ENCODE measurements at places on chromosomes 16 and 17. TPM values are rescaled to one million over a fixed set of nuclear protein-coding genes. Genes with fewer than 3 reads are reported as not detected.
A peak's percentile ranks its signal among the peaks of the same experiment; 100 is the strongest.

- no peaks in the 10 kb centered on the region for H3K27me3 ChIP-seq
- DNase-seq: no peak
- no peak overlapping the region for H3K27ac ChIP-seq
- H3K4me3 ChIP-seq: no peak overlapping the region
- no peaks in the 10 kb centered on the region for H3K36me3 ChIP-seq
- no peaks in the 10 kb centered on the region for H3K4me1 ChIP-seq
Observed at GRCh38 chr16:50815382-50815781, 73.5 kb downstream of the CYLD start.

GRCh38 chr16:9457215-9457614 lies 365.8 kb downstream of the HAPSTR1 start:
- no peak overlapping the region for H3K4me3 ChIP-seq
- H3K27ac ChIP-seq: no peak overlapping the region
- H3K36me3 ChIP-seq: no peaks in the 10 kb centered on the region
- peaks cover 11% of the 10 kb centered on the region for H3K4me1 ChIP-seq

DNA sequence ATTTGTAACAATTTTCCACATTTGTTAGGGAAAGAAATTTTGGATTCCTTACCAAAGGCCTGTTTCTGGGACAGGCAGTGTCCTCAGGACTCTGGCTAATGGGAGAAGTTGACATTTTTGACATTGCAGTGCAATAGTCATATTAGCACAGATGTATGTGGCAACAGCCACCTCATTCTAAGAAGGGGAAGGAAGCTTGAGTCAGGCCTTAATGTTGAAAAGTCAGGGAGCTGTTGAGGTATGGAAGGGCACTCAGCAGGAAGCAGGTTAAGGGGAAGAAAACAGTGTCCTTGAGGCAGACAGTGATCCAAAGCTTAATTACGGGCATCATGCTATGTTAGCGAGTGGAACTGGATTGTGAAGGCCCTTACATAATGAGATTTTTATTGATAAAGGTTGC lies 20.9 kb downstream of the AKTIP start:
- H3K36me3 ChIP-seq: peaks cover 66% of the 10 kb centered on the region
- no peak overlapping the region for H3K4me3 ChIP-seq
- DNase-seq: no peak
- no peaks in the 10 kb centered on the region for H3K27me3 ChIP-seq
- H3K4me1 ChIP-seq: no peaks in the 10 kb centered on the region

GRCh38 chr16:48446534-48446920 lies 61.3 kb upstream of the SIAH1 start:
- no peaks in the 10 kb centered on the region for H3K36me3 ChIP-seq
- DNase-seq: no peak
- no peaks in the 10 kb centered on the region for H3K27me3 ChIP-seq
- no peaks in the 10 kb centered on the region for H3K4me1 ChIP-seq
- no peak overlapping the region for H3K4me3 ChIP-seq
- no peak overlapping the region for H3K27ac ChIP-seq

DNA sequence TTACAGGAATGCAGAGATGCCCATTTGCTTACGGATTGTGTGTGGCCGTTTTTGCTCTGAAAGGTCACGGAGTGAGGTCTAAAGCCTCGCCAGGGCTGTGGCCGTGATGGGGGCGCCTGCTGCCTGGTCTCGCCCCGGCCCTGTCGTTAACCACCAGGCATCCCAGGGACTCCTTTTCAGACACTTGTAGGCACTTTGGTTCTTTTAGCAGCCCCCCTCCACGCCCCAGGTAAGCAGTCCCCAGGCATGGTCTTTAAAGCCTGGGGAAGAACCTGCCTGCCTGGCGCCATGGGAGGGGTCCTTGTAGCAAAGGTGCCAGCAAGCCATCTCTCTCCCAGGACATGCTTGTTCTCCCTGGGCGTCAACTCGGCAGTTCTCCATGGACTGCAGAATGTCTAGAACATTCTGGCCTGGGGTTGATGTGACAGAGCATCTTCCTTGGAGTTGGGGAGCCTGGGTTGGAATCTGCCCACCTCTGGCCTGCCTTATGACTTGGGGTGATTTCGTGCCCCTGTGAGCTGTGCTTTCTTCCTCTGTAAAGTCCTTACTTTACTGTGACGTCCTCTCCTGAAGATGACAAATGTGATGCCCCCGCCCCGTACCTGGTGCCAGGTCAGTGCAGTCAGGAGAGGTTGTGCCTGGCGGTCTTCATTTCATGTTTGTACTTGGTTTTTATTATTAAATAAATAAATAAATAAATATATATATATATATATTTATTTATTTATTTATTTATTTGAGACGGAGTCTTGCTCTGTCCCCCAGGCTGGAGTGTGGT lies 5.4 kb downstream of the KCTD5 start:
- H3K36me3 ChIP-seq: no peaks in the 10 kb centered on the region
- H3K27me3 ChIP-seq: no peaks in the 10 kb centered on the region
- no peak overlapping the region for H3K4me3 ChIP-seq
- DNase-seq: no peak
- H3K27ac ChIP-seq: no peak overlapping the region

Gene GP1BA
- total RNA-seq: not detected

Gene NATD1
- 8.1 TPM for total RNA-seq

DNA sequence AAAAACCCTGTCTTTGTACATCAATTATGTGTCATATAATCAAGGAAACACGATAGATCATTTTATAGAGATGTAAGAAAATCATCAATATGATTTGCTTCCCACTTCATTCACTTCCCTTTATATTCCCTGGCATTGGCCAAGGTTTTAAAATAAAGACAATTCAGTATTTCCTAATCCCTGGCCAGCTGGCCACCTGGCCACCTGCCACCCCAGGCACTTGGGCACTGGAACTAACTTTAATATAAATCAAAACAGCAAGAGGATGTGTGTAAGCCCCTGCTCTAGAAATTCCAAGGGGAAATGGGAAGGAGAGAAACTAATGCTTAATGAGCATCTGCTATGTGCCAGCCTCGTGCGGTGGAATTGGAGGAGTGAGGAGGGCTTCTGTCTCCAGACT lies 58.6 kb upstream of the TOB1 start:
- peaks cover 7% of the 10 kb centered on the region for H3K4me1 ChIP-seq
- no peak for DNase-seq
- no peak overlapping the region for H3K27ac ChIP-seq
- no peak overlapping the region for H3K4me3 ChIP-seq
- H3K27me3 ChIP-seq: peaks cover 2% of the 10 kb centered on the region

Gene CTRB1
- total RNA-seq: not detected

GRCh38 chr17:903691-904481 lies 75.7 kb downstream of the NXN start:
- peak overlapping the region; percentile 69 for H3K27ac ChIP-seq
- no peak for DNase-seq
- peaks cover 65% of the 10 kb centered on the region for H3K4me1 ChIP-seq
- H3K36me3 ChIP-seq: no peaks in the 10 kb centered on the region

Gene TGFB1I1
- 4.2 TPM for total RNA-seq

Gene CD300LB
- not detected for total RNA-seq

Gene ZCCHC14
- 22.4 TPM for total RNA-seq

DNA sequence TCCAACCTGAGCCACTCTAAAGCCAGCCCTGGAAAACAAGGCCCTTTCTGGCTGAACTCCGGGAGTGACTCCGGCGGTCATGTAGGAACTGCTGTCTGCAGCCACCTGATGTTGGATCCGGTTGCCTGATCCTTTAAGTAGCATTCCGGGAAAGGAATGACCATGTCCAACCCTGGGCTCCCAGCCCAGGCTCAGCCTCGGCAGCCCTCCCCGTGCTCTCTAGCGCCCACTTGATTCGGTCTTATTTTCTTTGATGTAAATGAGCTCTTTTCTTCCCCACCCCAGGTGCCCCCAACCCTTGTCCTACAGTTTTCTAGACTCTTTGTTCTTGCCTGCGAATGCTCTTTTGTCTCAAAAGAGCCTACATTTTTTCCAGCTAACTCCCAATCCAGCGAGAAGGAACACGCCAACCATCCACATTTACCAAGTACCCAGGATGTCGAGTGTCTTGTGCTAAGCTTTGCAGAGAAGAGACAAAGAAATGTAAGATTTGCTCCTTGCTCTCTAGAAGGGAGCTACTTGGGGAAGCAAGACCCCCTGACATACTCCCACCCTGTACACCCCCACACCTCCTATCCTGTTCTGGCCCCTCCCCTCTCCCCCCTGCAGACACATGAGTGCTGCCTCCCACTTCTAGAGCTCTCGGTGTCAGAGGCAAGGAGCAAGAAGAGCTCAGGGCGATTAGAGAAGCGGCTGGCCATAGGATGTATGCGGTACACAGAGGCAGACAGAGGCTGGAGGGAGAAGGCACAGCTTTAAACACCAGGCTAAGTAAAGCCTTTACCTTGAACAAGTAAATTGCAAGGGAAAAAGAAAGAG lies 53.8 kb downstream of the COG7 start:
- peaks cover 33% of the 10 kb centered on the region for H3K4me1 ChIP-seq

DNA sequence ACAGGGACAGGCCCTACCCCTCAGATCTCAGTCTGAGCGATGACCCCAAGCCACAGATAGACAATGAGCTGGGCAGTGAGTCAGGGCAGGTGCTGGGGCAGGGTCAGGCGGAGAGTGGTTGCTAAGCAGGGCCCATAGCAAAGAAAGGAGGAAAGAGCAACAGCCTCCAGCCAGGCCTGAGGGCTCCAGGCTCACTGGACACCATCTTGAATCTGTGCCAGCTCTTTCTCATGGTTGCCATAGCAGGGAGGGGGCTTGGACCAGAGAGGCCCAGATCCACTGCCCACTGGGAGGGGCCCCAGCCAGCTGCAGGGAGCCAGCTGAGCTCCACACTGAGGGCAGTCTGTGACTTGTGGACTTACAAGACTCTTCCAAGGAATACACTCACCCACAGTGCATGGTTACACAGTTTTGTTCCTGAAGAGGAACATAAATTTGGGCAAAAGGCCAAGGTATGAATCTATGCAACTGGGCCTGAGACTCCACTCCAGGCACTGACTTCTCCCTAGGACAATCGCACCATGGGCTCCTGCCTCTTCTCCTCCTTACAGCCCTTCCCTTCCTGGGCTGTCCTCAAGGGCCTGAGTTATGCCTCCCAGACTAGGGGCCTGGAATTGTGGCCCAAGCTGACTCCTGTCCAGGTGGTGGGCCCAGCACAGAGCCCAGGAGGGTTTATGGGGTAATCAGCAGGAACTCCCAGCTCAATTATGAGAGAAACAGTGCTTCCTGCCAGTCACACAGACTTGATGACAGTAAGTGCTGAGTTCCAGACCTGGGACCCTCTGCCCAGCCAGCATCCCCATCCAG lies 59.9 kb downstream of the BEAN1 start:
- H3K36me3 ChIP-seq: no peaks in the 10 kb centered on the region
- H3K27me3 ChIP-seq: no peaks in the 10 kb centered on the region
- no peak for DNase-seq
- H3K4me3 ChIP-seq: no peak overlapping the region
- no peaks in the 10 kb centered on the region for H3K4me1 ChIP-seq

GRCh38 chr17:70405492-70406220 lies 236.3 kb downstream of the KCNJ2 start:
- H3K4me1 ChIP-seq: 0 out of 2 replicates have a peak, but pooled peaks cover 6% of the 10 kb centered on the region
- H3K36me3 ChIP-seq: no peaks in the 10 kb centered on the region
- H3K4me3 ChIP-seq: no peak overlapping the region

GRCh38 chr17:45573924-45574770 lies 83.6 kb upstream of the PLEKHM1 start:
- H3K27ac ChIP-seq: no peak overlapping the region
- H3K4me3 ChIP-seq: no peak overlapping the region
- H3K27me3 ChIP-seq: no peaks in the 10 kb centered on the region

DNA sequence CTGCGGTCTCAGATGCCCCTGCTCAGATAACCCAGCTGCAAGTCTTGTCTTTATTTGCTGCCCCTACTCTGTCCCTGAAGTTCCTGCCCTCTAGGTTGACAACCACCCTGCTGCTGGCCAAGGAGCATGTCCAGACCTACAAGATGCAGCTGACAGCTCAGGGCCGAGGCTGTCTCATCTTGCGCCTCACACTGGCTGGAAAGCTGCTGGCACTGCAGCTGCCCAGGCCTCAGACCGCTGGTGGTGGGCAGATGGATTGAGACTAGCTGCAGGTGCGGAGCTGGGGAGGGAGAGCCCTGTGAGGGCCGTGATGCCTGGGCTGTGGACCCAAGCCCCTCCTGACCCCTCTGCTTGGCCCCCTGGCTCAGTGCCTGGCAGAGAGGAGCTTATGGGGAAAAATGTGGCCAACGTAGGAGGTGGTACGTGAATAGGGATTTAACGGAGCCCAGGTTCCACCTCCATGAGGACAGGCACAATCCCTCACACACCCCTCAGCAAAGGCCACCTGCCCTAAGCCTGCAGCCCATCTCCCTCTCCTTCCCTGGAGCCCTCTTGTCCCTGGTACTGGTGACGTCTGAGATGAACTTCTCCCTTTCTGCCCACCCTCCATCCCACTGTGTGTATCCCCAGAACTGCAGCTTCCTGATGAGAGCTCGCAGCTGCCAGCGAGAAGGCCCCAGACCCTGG lies 8.3 kb upstream of the GALK1 start:
- peaks cover 8% of the 10 kb centered on the region for H3K4me1 ChIP-seq
- H3K27me3 ChIP-seq: no peaks in the 10 kb centered on the region
- H3K27ac ChIP-seq: no peak overlapping the region
- H3K36me3 ChIP-seq: peaks cover 13% of the 10 kb centered on the region
- H3K4me3 ChIP-seq: no peak overlapping the region
- no peak for DNase-seq

Gene BORCS6
- 7.1 TPM for total RNA-seq

DNA sequence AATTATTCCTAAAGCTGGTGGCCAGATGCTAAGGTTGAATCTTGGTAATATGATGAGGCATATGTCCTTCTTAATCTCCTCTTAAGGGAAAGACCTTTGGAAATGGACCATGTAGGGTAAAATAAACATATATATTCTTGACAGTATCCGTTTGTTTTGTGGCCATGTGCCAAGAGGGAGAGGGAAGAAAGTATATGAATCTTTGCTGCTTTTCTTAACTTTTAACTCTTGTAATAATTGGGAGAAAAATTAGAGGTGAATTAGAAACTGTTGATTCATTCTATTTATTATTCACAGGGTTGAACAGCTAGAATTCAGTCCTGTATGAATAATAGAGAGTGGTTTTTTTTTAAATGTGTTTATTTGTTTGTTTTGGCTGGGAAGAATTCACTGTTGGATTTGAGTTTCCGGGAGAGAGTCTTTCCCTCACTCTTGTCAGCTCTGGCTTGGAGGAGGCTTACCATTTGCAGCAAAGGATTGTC lies 31.6 kb downstream of the AATF start:
- H3K36me3 ChIP-seq: no peaks in the 10 kb centered on the region
- no peaks in the 10 kb centered on the region for H3K4me1 ChIP-seq
- peak; percentile 9 for DNase-seq
- no peak overlapping the region for H3K4me3 ChIP-seq
- no peaks in the 10 kb centered on the region for H3K27me3 ChIP-seq
- no peak overlapping the region for H3K27ac ChIP-seq
